NCI-H2171 treated with DMSO at 0.1 percent for 48 hours (cell line): ENCODE measurements at places on chromosomes 5 and 9.
A peak's percentile ranks its signal among the peaks of the same experiment; 100 is the strongest.

GRCh38 chr5:121366515-121366914 lies 485.2 kb upstream of the FTMT start:
- no peak for DNase-seq

DNA sequence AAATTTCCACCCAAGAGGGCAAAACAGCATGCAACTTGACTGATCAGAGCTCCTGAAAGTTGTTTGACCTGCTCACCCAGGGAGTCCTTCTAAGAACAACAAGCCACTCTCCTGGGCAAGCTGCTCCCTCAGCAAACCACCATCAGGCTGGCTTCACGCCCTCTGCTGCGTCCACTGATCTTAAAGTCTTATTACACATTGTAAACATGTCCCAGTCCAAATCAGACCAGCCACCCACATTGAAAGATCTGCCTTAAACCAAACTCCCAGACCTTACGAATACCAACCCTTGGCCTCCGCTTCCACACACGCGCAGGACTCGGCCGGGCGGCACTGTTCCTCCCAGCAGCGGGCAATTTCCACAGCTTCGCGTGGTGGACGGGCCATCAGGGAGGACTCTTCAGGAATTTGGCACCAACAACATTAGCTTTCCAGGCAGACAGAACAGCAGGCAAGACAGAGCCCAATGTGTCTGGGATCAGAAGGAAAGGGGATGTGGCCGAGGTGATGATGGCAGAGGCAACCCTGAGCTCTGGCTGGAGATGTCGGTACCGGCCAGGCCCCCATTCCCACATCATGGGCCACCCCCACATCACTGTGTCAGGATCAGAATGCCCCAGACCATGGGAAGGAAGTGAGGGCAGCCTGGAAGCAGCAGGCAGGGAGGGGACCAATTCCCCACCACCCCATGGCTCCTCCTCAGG lies 56.8 kb downstream of the SEMA4D start:
- DNase-seq: no peak

GRCh38 chr5:154467655-154468354 lies 10.2 kb downstream of the HAND1 start:
- peak; percentile 66 for DNase-seq

DNA sequence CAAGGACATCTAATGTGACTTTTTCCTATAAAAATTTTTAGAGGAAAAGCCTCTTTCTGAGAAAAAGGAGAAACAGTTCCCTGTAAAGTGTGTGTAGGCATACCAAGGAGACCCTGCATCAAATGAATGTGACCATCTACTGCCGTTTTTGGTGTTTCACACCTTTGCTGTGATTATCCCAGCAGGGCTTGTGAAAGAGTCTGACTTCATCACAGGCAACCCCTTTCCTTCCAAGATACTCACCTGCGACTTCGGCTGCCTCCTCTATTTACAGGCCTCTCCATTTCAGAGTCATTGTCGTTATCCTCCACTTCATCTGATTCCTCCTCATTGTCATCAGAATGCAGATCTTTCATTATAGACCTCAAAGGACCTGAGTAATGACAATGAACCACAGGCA lies 259.1 kb downstream of the MLLT3 start:
- DNase-seq: no peak

DNA sequence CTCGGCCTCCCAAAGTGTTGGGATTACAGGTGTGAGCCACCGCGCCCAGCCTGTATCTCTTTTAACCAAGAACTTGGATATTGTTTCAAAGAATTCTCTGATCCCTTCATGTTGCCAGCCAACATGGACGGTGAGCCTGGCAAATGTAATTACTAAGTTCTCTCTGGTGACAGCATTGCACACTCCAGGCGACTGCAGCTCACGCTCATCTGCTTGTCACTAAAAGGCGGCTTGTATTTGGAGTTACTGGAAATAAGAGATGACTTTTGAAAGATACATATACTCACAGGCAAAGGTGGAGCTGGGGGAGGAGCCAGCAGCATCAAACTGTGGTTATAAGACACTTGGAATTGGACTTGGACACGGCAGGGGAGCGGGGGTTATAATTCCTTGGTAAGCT lies 172.3 kb downstream of the SLIT3 start:
- DNase-seq: no peak

- no peak for DNase-seq
Observed at GRCh38 chr5:122611406-122611805, 163.5 kb upstream of the SNX2 start.

DNA sequence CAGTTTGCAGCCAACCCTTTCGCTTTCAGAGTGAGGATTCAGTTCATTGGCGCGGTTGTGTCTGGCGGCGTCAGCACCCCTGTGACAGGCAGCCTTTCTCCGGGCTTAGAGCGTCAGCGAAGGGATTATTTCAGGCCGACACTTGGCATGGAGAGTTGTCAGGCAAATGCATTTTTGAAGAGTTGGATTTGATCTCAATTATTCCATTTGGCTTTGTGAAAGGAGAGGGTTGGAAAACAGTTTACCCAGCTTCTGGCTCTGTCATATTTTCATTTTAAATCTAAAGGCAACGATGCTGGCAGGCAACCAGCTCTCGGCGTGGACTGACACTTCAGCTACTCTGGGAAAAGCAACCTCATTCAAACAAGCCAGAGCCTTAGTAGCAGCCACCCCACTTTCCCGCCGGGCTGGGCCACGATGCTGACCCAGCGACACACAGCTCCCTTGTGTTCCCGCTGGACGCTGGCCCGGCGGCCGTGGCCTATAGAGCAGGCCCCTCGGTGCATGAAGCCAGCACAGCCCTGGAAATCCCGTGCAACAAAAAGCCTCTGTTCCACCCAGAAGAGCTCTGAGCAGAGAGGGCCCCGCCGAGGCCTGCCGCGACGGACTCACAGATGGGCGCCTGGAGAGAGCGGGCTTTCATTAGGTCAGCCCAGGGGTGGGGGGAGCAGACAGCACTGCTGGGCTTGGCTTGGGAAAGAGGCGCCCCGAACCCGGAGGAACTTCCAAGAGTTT lies 28.9 kb upstream of the LPCAT1 start:
- no peak for DNase-seq

DNA sequence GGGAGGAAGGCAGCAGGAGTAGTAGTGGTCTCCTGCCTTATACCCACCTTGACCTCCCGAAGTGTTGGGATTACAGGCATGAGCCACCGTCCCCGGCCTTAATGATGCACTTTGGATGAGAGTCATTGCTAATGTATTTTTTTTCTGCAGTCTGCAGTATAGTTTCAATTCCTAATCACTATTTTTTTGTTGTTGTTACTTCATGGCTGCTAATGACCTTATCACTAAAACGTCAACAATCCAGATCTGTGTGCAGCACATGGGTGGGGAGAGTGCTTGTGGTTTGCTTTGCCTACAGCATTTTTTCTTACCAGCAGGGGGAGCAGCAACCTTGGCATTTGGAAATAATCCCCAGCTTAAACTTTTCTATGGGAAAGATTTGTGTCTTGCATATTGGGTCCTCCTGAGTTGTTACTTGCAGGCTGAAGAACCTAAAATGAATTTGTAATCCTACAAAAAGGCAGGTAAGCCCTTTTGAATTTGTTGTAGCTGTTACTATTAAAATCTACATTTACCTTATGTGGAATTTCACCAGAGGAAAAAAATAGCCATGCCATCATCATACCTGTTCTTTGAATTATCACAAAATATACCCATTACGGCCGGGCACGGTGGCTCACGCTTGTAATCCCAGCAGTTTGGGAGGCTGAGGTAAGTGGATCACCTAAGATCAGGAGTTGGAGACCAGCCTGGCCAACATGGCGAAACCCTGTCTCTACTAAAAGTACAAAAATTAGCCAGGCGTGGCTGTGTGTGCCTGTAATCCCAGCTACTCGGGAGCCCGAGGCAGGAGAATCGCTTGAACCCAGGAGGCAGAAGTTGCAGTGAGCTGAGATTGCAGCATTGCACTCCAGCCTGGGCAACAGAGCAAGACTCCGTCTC lies 6.3 kb upstream of the MED7 start:
- DNase-seq: peak; percentile 51

GRCh38 chr9:82584349-82584863 lies 478.5 kb downstream of the RASEF start:
- no peak for DNase-seq

DNA sequence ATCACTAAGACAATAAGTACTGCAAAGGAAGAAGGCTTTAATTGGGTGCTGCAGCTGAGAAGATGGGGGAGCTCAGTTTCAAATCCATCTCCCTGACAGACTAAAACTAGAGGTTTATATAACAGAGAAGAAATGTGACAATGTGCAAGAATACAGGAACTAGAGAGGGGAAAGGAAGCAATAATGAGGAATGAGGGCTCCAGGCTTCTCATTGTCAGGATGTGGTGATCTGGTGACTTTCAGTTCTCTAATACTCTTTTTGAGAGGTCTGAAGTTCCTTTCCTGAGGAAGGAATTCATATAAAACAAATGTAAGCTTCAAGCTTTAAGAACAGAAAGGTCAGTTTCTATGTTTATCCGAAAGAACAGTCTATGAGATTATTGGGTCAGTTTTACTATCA lies 42.5 kb upstream of the SPATA31E1 start:
- DNase-seq: no peak

DNA sequence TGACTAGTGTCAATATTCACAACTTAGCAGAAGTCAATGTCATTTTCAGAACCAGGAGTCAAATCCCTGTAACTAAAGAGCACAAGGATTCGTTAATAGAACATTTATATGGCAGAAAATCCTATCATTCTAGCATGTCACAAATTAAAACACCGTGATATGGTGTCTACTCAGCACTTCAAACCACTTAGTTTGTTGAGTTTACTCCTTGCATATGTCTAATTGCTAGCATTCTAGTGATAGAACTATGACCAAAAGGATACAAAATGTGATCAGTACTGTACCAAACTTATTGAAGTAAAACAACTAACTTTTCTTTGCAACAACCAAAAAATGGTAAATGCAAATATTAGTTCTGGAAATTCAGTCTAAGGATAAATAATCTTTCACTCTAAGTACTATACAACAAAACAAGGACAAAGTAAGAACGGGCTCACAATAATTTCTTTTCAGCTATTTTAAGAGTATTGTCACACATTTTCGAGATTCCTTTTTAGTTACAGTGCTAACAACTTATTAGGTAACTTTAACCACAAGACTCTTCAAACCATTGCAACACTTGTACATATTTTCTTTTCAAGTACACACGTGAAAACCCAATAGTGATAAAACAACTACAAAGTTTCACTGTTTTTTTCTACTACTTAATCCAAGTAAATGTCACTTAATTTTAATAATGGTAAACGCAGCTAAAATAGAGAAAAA lies 845.2 kb upstream of the CDH10 start:
- DNase-seq: no peak

- DNase-seq: no peak
Observed at GRCh38 chr9:98600631-98601030, 108.1 kb downstream of the GABBR2 start.

DNA sequence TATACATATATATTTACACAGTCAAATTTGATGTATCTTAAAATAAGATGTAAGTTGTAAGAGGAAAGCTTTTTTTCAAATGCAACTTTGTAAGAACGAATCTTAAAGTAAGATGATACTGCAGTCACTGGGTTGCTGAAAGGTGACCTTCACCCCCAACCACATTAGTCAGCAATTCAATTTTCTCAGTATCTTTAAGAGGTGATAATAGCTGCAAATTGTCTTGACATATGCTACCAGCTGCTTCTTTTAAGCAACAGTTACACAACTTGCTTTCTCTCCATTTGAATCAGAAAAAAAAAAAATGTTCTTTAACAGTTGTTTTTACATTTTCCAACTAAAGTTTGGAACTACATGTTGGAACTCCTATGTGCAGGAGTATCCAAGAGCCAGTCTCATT lies 246.6 kb upstream of the CCNG1 start:
- no peak for DNase-seq

- no peak for DNase-seq
Observed at GRCh38 chr9:8533681-8534080, 734.1 kb upstream of the DMAC1 start.

- peak; percentile 55 for DNase-seq
Observed at GRCh38 chr5:31531543-31531887, 378 bp downstream of the DROSHA start.

- DNase-seq: peak; percentile 83
Observed at GRCh38 chr5:3056866-3057265, 305.4 kb upstream of the IRX2 start.

GRCh38 chr5:127700237-127700766 lies 2.9 kb upstream of the CCDC192 start:
- DNase-seq: no peak

- DNase-seq: no peak
Observed at GRCh38 chr9:90598191-90598590, 44.4 kb downstream of the DIRAS2 start.

DNA sequence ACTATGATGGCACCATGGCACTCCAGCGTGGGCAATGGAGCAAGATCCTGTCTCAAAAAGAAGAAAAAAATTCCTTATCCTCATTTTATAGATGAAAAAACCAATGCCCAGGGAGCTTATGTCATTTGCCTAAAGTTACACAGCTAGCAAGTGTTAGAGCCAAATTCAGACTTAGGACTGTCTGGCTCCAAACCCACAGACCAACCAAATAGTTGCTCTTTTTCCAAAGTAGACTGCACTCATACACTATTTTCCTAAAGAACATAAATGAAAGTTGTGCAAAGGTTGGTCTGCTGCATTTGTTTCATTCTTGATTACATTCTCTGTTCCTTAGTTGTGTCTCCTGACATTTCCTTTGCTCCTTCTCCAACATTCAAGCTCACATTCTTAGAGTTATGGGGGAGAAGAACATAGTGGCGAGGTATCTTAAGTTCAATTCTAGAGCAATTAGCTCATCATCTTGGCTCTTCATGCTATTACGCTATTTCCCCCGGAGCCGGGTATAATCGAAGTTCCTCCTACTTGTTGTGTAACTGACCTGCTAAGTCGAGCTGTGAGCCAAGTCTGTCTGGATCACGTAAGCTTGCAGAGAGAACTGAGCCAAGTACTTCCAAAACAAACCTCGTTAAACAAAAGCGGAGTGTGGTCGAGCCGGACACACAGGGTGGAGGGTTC lies 138.3 kb downstream of the RFK start:
- no peak for DNase-seq

GRCh38 chr5:142320430-142320738 lies 4.4 kb downstream of the SPRY4 start:
- no peak for DNase-seq

DNA sequence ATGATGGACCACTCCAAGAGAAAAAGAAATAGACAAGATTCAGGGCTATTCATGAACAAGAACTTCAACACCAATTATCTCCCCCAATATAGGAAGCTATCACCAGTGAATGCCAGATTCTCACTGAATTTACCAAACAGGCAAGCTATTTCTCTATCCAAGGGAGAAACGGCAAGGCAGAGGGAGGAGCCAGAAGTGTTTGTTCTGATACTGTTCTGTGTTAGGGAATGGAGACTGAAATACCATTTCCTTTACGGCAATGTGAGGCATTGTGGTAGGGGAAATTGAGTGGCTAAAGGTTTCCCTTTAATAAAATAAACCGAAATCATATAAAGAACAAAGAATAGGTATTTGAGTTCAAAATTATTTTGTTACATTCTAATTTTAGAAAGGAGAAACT lies 68.0 kb upstream of the ALDH1A1 start:
- no peak for DNase-seq

GRCh38 chr9:96140296-96141127 lies 161.5 kb downstream of the HSD17B3 start:
- DNase-seq: peak; percentile 72
